ENCODE measurements at places on chromosomes 2 and 18.

GRCh38 chr18:46481048-46481846 lies 175.8 kb downstream of the LOXHD1 start:
- DNase-seq = no peak

DNA sequence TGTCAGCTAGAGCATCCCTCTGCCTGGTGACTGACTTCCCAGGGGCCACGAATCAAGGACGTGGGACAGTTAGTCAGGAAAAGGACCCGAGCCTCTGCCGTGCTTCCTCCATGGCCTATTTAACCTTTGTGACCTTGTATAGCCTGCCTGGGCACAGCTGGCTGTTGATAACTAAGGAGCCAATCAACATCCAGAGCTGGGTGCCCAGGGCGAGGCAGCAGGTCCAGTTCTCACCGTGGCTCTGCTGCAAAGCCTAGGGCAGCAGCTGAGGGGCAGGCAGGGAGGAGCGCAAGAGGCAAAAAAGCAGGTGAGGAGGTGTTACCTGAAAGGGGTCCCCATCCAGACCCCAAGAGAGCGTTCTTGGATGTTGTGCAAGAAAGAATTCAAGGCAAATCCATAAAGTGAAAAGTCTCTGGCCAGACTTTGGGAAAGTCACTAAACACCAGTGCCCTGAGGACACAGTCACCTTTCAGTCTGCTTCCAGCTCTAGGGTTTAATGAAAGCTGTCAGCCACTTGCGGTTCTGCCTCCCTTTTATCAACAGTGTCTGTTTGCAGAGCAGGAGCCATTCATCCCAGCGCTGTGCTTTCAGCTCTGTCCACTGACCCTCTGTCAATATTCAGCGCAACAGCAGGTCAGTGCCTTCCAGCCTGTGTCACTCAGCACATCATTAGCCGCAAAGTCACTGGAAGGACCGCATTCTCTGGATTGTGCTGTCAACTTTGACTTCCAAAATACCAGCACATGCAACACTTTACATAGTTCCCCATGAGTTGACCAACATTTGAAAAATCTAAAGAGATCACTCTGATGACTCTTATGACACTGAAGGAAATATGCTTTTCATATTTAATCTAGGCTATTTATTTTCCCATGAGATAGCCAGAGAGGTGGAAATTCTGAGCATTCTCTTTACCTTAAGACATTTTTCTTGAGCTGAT lies 38.6 kb upstream of the ASAP2 start:
- DNase-seq = no peak

- no peak for DNase-seq
Measured at GRCh38 chr2:33502025-33502424, 25.6 kb downstream of the RASGRP3 start.

DNA sequence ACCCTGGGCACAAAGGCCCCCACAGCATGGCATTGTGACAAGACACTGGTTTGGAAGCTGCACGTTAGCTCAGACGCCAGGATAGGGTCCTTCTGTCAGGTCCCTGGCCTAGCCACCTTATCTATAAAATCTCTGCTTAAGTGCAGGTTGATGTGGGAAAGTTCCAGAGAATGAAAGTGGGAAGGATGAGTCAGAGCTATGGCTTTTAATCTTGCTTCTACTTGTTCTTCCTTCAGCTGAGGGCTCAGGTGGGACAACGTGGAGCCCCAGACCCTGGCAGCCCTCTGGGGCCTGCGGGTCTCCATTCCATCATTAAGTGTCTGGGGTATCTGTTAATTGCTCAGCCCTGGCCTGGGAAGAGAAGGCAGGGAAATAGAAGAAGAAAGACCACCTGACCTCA lies 64.5 kb downstream of the CELF4 start:
- no peak for DNase-seq

DNA sequence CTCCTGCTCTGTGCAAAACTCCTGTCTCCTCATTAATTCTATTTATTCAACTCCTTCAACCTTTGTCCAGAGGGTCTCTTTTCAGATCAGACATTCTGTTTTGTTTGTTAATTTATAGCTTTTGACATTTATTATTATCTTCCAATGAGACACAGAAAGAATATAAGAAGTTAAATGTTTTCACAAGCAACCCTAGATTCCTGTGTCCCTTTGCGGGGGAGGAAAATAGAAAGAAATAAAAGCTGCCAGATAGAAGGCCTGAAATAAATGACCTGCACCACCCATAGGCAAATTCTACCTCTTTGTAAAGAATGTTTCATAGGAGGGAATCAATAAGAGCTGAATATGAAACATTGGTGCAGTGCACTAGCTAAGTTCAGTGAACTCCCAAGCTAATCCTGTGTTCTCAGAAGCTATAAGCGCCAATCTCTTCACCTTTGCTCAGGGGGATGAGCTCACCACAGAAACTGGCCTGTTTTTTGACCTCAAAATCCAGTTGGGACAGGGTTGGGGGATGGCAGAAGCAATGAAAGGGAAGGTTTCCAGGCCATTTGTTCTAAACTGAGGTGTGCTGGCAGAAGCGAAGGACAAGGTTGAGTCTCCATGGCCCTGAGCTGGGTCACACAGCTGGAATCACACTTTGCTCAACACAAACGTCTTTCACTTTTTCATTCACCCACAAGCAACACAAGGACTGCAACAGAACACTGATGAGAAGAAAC lies 258.6 kb downstream of the NRXN1 start:
- DNase-seq = no peak

GRCh38 chr18:55384551-55385275 lies 203.3 kb downstream of the TCF4 start:
- no peak for DNase-seq
